Cardiac fibroblast (primary cell): ENCODE measurements at places on chromosomes 12 and 14.

DNA sequence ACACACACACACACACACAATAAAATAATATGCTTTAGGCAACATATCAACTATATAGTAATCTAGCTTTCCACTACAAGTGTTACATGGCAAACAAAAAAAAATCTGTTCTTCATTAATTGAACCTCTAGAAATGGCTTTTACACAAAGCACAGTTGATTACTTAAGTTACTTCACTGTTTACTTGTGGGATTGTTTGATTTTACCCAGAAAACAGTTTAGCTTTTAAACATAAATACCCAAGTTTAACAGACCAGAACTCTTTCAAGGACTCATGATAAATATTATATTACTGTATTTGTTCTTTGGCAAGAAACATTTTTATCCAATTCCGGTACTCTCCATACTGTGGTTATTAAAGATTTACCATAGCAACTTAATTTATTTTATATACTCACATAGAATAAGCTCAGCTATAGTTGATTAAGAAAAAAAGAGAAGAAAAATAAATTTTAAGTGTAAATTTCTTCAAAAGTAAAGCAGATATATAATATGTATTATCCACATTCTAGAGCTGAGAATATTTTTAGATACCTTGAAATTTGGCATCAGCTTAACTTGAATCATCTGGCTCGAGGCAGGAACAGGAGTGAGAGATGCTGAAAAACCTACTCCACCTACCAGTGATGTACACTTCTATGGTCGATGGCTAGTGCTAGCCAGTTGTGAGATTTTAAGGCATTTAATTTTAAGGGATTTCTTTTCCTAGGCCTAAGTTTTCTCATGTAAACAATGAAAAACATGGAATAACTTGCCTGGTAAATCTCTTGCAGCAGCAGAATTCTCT is 126.0 kb downstream of the BTG1 start:
- no peak for DNase-seq

DNA sequence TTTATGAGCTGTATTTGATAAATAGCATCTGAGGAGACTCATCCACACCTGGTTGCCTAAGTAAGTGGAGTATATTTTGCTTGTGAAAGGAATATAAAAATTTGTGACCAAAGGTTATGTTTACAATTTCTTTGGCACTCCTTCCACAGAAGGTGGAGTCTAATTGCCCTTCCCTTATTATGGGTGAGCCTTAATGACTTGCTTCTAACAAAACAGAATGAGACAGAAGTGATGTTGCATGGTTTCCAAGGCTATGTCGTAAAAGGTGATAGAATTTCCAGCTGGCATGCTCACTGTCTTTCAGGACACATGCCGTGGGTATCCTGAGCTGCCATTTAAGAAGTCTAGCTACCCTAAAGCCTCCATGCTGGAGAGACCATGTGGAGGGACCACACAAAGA is 116.8 kb upstream of the ABCD2 start:
- DNase-seq, result no peak

- no peak for DNase-seq
Observed at GRCh38 chr12:46983393-46983793, 96.0 kb upstream of the PCED1B start.

GRCh38 chr12:113298861-113299545 is 35.9 kb downstream of the SLC8B1 start:
- peak; percentile 23 for DNase-seq

DNA sequence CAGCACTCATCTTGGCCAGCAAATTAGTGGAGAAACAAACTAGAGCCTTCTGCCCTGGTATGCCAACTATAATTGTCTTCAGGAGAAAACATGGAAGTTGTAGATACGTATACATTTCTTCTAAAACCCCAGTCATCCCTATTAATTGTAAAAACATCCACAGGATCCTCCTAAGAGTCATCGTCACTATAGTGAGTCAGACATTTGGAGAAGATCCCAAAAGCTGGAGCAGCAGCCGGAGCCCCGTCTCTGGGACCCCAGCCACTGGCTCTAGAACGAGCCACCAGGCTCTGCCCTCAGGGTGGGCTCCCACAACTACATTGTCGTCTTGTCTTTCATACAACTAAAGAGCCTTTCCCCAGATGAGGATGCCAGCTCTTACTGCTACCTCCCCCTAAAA is 15.5 kb downstream of the PRKAB1 start:
- peak; percentile 59 for DNase-seq

GRCh38 chr12:6461401-6462233 is 8.9 kb downstream of the VAMP1 start:
- DNase-seq, result peak; percentile 7

- peak; percentile 33 for DNase-seq
Observed at GRCh38 chr14:20278414-20278813, 27.3 kb downstream of the TTC5 start.

- no peak for DNase-seq
Observed at GRCh38 chr14:21057803-21058675, at the start of gene RNASE8. Gene RNASE8 (plus strand): TSS chr14:21057822. CDS start chr14:21057893, 71 bp downstream.

GRCh38 chr12:52081263-52081733 is 1.8 kb downstream of the SMIM41 start:
- no peak for DNase-seq

DNA sequence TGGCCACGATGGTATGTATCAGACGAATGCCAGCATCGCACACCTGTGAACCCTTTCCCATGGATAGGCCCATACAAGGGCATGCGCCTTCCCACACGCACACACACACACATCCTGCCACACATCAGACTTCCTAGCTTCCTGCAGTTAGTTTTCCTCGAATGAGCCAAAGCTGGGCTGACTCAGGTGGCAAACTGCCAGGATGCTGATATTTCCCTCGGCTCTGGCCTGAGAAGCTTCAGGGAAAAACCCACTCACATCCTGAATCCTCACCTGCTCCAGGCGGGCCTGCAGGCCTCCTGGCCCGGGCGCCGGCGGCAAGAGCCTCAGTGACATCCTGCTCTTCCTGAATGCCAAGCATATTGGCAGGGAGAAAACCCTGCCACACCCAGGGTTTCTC is 22.4 kb downstream of the CALM1 start:
- DNase-seq, result peak; percentile 97

DNA sequence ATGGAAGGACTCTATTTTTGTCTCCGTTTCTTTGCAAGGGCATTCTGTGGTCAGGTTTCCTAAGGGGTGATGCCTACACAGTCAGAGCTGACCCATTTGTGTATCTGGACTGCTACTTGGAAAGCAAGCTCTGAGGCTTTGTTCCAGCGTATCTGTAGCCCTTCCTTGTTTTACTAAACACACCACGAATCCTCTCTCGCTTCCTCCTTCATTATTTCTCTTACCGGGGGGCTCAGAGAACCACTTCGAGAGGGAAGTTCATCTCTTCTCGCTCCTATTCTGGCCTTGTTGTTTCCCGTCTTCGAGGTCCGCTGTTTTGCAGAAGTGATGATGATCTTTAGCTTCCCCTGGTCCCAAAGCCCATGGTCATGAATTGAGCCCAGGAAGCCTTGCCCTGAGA is 164.7 kb downstream of the SSPN start:
- no peak for DNase-seq

DNA sequence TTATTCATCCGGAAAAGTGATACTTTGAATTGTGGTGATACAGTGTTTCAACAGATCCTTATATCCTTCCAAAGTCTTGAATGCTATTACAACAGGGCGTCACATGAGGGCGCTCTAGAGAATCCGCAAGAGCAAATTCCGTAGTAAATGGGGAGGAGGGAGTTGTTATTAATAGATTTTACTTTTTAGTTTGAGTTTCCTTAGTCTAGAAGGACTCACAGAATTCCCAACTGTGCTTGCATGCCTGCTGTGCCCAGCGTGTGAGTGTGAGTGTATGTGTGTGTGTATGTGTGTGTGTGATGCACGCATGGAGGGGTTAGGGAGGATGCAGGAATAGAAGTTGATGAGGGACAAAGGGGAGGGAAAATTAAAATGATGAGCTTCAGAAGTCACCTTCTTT is 375.3 kb downstream of the C12orf75 start:
- peak; percentile 82 for DNase-seq

- no peak for DNase-seq
Observed at GRCh38 chr12:99759444-99759843, 111.9 kb downstream of the GARIN6 start.

GRCh38 chr14:55581342-55581771 is 1.4 kb downstream of the KTN1 start:
- no peak for DNase-seq

- no peak for DNase-seq
Observed at GRCh38 chr12:75836533-75836932, 195.0 kb downstream of the PHLDA1 start.

DNA sequence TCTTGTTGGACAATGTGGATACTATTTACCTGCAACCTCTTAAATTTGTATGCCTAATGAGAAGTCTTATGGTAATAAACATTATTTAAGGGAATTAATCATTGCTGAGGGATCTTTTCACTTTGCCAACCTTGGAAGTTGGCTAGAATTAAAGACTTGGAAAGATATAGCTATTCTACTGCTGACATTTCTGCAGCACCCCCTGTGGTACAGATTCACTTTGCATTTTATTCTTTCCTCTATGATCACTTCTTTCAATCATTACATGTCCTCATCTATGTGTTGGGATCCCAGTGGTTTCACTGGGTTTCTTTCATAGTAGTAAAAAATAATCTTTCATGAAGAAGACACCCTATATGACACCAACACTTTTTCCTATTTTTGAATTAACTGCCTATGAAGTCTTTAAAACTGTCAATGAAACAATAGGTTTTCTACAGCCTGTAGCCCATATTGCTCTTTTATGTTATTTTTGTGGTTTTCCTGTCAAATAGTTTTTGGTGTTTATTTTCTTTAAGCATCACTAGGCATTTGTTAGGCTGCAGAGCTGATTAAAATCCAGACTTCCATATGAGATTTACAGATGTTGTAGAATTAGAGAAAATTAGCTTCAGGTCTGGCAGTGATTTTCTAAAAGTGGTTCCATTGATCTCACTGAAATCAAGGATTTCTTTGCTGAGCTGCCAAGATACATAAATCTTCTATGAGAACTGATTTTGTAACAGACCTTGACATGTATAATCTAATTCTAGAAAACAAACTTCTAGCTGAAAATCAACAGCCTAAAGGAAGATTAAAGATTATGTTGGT is 256.1 kb downstream of the NAV3 start:
- DNase-seq, result no peak

- DNase-seq, result peak; percentile 88
Observed at GRCh38 chr14:24093901-24094840, at the start of gene PCK2. Gene PCK2 (plus strand): TSS chr14:24094311. CDS start chr14:24094406, 95 bp downstream.

DNA sequence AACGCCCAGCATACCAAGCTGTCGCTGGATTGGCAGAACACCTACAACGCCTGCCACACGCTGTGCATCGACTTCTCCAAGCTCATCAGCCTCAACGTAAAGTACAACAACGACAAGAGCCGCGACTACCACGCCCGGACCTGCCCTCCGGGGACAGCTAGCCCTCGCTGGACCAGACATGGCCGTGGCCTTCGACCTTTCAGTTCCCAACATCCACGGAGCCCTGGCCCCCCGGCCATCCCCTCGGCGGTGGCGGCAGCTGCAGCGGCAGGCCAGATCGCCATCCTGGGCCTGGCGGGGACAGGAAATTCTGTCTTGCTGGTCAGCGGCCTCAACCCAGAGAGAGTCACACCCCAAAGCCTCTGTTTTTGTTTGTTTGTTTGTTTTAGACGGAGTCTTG is 132.6 kb upstream of the FUT8 start:
- DNase-seq, result no peak

DNA sequence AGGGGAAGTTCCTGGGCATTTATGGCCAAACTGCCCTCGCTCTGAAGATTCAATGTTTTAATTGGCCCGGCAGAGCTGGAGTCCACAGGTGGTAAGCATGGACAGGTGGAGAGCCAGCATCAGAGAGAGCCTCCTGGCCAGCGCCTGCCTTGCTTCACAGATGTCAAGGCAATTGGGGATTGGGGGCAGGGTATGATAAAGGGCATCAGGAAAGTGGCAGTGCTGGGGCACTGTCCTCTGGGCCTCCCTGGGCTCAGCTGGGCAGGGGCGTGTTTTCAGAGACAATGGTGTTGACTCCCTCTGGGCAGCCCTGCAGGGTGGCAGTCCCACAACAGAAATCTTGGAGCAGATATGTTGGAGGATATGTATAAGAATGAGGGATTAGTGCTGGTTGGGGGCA is 237.3 kb downstream of the CACNA1C start:
- DNase-seq, result no peak
